ENCODE measurements at places on chromosomes 1 and 21. TPM values are rescaled to one million over a fixed set of nuclear protein-coding genes. Genes with fewer than 3 reads are reported as not detected.
A peak's percentile ranks its signal among the peaks of the same experiment; 100 is the strongest.

Gene LCE2C
- not detected for total RNA-seq

Gene MYBPH
- total RNA-seq, result not detected

GRCh38 chr21:29238967-29239290 is 59.8 kb upstream of the BACH1 start:
- H3K27ac ChIP-seq, result no peak overlapping the region
- no peaks in the 10 kb centered on the region for H3K27me3 ChIP-seq
- H3K4me3 ChIP-seq, result no peak overlapping the region
- no peak for DNase-seq
- H3K36me3 ChIP-seq, result no peaks in the 10 kb centered on the region

DNA sequence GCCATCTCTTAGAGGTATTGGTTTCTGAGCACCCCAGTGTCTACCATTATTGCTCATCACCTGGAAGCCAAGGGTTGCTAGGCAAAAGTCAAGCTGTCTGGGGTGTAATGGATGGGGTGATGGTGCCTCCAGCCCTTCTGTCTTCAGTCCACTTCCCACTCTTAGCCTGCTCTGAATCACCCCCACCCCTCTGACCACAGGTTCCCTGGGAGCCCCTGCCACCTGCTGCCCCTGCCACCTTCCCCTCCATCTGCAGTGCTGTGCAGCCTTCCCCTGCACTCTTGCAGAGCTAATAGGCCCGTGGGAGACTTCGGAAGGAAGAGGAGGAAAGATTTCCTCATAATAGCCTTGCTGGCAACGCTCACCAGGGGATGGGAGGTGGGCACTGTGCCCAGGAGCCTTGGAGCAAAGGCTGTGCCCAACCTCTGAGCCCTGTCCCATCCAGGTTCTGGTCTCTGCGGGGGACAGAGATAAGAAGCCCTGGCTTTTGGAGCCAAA is 35.5 kb downstream of the CAPN2 start:
- H3K4me3 ChIP-seq, result no peak overlapping the region
- H3K27ac ChIP-seq, result peak overlapping the region; percentile 63
- no peaks in the 10 kb centered on the region for H3K27me3 ChIP-seq
- no peaks in the 10 kb centered on the region for H3K36me3 ChIP-seq

Gene NBPF20
- total RNA-seq, result 2.8 TPM

- H3K27ac ChIP-seq, result no peak overlapping the region
- H3K4me3 ChIP-seq, result no peak overlapping the region
- peaks cover 2% of the 10 kb centered on the region for H3K27me3 ChIP-seq
- no peaks in the 10 kb centered on the region for H3K36me3 ChIP-seq
- H3K4me1 ChIP-seq, result no peaks in the 10 kb centered on the region
- no peak for DNase-seq
Observed at GRCh38 chr1:109807402-109807801, 43.7 kb upstream of the EPS8L3 start.

DNA sequence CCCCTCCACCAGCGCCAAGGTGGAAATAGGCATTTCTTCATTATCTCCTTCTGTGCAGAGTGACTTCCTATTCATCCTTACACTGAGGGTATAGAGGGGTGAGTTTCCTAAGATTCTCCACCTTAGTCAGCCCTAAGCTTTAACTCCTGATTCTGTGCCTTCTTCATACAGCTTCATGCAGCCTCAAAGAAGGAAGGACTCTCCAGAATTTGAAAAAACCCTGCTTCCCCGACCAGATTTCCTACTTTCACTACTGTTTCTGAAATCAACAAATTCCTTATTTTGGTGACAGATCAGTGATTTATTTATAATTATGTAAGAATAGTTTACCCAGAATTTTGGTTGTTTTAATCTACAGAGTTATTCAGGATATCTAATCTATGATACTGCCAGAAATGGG is 28.6 kb downstream of the GFI1 start:
- H3K4me3 ChIP-seq, result no peak overlapping the region
- no peak for DNase-seq
- H3K36me3 ChIP-seq, result no peaks in the 10 kb centered on the region
- no peak overlapping the region for H3K27ac ChIP-seq
- H3K27me3 ChIP-seq, result no peaks in the 10 kb centered on the region
- no peaks in the 10 kb centered on the region for H3K4me1 ChIP-seq

Gene SLX9
- total RNA-seq, result 17.2 TPM

- no peak overlapping the region for H3K27ac ChIP-seq
- H3K4me1 ChIP-seq, result no peaks in the 10 kb centered on the region
- no peak for DNase-seq
- H3K36me3 ChIP-seq, result no peaks in the 10 kb centered on the region
Observed at GRCh38 chr1:193070386-193070753, 11.0 kb downstream of the RO60 start.

DNA sequence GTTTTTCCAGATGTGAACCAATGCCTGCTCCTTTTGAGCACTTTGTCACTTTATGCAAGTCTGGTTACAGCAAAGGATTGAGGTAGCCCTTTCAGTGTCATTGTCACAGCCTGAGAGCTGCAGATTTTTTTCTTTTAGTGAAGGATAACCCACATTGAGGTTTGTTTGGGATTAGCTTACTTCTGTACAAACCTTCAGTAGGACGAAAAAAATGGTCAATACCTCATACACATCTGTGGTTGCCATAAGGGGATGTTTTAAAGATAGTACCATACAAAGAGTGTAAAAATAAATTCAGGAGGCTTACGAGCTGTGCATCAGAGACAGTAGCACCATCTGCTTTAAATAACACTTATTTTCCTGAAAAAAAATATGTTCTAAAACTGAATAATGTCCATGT is 566.0 kb downstream of the AJAP1 start:
- no peaks in the 10 kb centered on the region for H3K36me3 ChIP-seq
- H3K4me3 ChIP-seq, result no peak overlapping the region
- no peak for DNase-seq

- no peaks in the 10 kb centered on the region for H3K27me3 ChIP-seq
- no peak overlapping the region for H3K4me3 ChIP-seq
- DNase-seq, result no peak
- H3K4me1 ChIP-seq, result no peaks in the 10 kb centered on the region
- H3K36me3 ChIP-seq, result no peaks in the 10 kb centered on the region
Observed at GRCh38 chr21:37970548-37970947, 54.3 kb upstream of the KCNJ6 start.

DNA sequence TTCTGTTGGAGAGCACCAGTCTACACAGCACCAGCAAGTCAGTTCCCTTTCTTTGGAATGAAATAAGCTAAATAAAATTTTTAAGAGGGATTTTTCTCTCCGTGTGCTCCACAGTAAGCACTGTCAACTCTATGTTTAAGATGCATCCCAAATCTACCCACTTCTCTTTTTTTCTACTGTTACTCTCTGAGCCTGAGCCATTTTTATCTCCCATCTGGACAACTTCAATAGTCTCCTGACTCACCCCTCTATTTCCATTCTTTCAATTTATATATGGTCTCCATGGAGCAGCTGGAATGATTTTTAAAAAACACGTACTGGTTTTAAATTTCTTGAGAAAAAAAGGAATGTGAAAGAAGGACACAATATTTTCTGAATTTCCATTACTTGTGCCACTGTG is 24.7 kb upstream of the CCT8 start:
- DNase-seq, result no peak
- no peaks in the 10 kb centered on the region for H3K4me1 ChIP-seq
- no peak overlapping the region for H3K27ac ChIP-seq
- H3K4me3 ChIP-seq, result no peak overlapping the region

- H3K36me3 ChIP-seq, result no peaks in the 10 kb centered on the region
- H3K4me3 ChIP-seq, result no peak overlapping the region
- peaks cover 4% of the 10 kb centered on the region for H3K4me1 ChIP-seq
- DNase-seq, result no peak
- no peak overlapping the region for H3K27ac ChIP-seq
- no peaks in the 10 kb centered on the region for H3K27me3 ChIP-seq
Observed at GRCh38 chr1:178533121-178533946, 20.4 kb downstream of the TEX35 start.

DNA sequence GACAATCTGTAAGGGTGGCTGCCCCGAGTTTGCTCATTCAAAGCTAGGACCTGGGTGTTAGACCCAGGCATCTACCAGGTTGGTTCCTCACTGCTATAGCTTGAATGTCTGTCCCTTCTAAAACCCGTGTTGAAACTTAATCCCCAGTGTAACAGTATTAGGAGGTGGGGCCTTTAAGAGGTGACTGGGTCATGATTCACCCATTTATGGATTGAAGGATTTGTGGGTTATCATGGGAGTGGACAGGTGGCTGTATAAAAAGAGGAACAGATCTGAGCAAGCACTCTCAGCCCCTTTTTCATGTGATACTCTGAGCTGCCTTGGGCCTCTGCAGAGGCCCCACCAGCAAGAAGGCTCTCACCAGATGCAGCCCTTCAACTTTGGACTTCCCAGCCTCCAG is 29.4 kb downstream of the PSMG1 start:
- DNase-seq, result no peak
- H3K36me3 ChIP-seq, result no peaks in the 10 kb centered on the region
- H3K4me3 ChIP-seq, result no peak overlapping the region
- H3K27ac ChIP-seq, result no peak overlapping the region

GRCh38 chr1:60054374-60054773 is 19.2 kb downstream of the C1orf87 start:
- no peaks in the 10 kb centered on the region for H3K27me3 ChIP-seq
- no peaks in the 10 kb centered on the region for H3K36me3 ChIP-seq
- H3K4me1 ChIP-seq, result peaks cover 3% of the 10 kb centered on the region
- H3K4me3 ChIP-seq, result no peak overlapping the region
- no peak overlapping the region for H3K27ac ChIP-seq

- no peaks in the 10 kb centered on the region for H3K36me3 ChIP-seq
- H3K27me3 ChIP-seq, result no peaks in the 10 kb centered on the region
- peak; percentile 31 for DNase-seq
Observed at GRCh38 chr1:228156515-228156881, 6.8 kb downstream of the GJC2 start.

- H3K4me3 ChIP-seq, result peak overlapping the region; percentile 62
- peak; percentile 87 for DNase-seq
- no peaks in the 10 kb centered on the region for H3K36me3 ChIP-seq
- H3K4me1 ChIP-seq, result peaks cover 3% of the 10 kb centered on the region
- H3K27ac ChIP-seq, result peak overlapping the region; percentile 100
- no peaks in the 10 kb centered on the region for H3K27me3 ChIP-seq
Observed at GRCh38 chr1:183022202-183023145, 746 bp upstream of the LAMC1 start.

DNA sequence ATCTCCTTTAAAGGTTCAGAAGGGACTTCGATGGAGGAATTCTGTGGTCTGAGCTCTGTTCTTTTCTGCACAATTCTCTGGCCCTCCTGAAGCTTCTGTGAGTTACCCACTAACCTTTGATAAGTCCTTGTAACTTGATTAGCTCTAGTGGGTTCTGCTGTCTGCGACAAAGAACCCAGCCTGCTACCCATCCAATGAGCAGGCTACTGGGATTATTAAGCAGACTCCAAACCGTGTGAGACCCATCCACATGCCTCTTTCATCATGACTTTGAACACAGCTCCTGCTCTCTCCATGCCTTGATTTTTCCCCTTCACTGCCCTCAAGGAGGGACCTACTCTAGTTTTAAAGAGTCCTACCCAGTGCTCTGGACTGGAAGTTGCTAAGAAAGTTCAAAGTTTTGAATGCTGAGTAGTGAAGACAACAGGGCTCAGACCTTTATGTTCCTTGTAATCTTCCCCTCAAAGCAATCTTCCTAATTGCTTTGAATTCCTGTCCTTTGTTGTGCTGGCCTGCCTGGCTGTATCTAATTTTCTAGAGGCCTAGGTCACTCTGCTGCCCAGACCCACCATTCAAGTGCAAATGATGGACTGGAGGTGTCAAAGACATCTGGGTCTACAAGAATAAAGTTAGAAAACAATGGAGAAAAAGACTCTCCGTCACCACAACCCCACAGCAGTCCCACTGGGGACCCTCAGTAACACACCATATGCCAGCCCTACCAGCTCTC is 146.9 kb downstream of the RHOU start:
- no peaks in the 10 kb centered on the region for H3K36me3 ChIP-seq
- DNase-seq, result no peak
- no peak overlapping the region for H3K27ac ChIP-seq
- H3K27me3 ChIP-seq, result no peaks in the 10 kb centered on the region
- H3K4me3 ChIP-seq, result no peak overlapping the region
- H3K4me1 ChIP-seq, result no peaks in the 10 kb centered on the region

Gene KAZN
- total RNA-seq, result 47.8 TPM

- no peaks in the 10 kb centered on the region for H3K27me3 ChIP-seq
- no peaks in the 10 kb centered on the region for H3K36me3 ChIP-seq
- H3K4me1 ChIP-seq, result peaks cover 14% of the 10 kb centered on the region
- H3K4me3 ChIP-seq, result peak overlapping the region; percentile 7
- no peak for DNase-seq
- H3K27ac ChIP-seq, result peak overlapping the region; percentile 81
Observed at GRCh38 chr1:174964972-174965361, 34.8 kb upstream of the CACYBP start.

Gene GPN2
- 20.4 TPM for total RNA-seq

All from ovary (tissue), 10 donors.